ENCODE measurements at places on chromosomes 7 and 10. TPM values are rescaled to one million over a fixed set of nuclear protein-coding genes. Genes with fewer than 3 reads are reported as not detected.

The ACHE gene
- not detected for total RNA-seq

The VGF gene
- total RNA-seq: 0.20 TPM

The TMEM213 gene
- not detected for total RNA-seq

The ANKRD30A gene
- not detected for total RNA-seq

The ADRB1 gene
- 0.52 TPM for total RNA-seq
